Stimulated activated CD8-positive, alpha-beta memory T cell treated with anti-CD3 and anti-CD28 coated beads, Interleukin-15, amount 100 ng/mL, for 24 hours (primary cell): ENCODE measurements at places on chromosomes 3 and 15.

GRCh38 chr3:141116721-141117120 is 65.6 kb downstream of the SPSB4 start:
- no peak for DNase-seq

DNA sequence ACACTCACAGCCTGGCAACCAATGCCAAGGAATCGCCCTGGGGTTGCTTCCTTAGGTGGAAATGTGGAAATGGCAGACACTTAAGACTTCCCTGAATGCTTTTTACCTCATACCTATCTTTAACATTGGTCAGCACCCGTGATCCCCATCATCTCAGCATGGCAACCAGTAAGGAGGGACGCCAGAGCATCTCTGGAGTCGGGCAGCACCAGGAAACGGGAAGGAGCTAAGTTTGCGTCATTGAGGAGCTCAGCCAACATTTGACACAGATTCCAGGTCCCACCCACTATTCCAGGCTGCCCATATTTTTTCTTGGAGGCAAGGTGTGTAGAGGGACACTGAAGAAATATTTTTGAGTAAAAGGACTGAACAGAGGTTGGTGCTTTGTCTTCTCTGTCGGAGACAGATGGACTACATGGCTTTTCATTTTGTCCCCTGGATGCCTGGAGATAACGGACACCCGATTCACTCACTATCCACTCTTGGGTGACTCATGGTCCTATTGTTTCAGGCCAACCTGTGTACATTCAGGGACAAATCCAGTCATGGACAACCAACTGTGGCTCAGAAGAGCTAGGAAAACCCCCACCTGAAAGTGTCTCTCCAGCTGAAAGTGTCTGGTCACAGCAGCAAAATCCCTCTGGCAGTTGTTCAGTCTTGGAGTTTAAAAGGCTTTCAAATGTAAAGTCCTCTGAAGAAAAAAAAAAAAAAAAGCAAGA is 70.4 kb upstream of the OXTR start:
- DNase-seq: no peak

DNA sequence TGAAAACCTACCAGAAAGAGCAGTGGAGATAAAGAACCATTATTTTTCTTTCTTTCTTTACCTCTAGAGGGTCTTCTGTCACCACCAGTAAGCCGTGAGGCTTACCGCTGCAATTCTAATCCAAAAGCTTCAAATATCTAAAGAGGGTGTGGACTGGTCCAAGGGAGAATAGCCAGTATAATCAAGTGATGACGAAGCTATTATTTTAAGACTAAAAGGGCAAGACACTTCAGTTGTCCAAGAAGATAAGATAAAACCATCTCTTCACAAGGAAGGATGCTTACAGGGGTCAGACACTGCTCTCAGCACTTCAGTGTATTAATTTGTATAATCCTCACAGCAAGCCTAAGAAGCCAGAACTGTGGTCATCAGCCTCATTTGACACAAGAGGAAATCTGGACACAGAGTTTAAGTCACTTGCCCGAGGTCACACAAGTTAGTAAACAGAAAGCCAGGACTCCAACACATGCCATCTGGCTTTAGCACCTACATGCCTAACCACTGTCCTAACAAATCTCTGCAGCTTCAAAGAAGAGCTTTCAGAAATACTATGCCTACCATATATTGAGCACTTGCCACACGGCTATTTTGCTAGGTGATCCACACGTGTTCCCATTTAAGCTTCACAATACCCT is 14.6 kb downstream of the HDC start:
- DNase-seq: no peak

DNA sequence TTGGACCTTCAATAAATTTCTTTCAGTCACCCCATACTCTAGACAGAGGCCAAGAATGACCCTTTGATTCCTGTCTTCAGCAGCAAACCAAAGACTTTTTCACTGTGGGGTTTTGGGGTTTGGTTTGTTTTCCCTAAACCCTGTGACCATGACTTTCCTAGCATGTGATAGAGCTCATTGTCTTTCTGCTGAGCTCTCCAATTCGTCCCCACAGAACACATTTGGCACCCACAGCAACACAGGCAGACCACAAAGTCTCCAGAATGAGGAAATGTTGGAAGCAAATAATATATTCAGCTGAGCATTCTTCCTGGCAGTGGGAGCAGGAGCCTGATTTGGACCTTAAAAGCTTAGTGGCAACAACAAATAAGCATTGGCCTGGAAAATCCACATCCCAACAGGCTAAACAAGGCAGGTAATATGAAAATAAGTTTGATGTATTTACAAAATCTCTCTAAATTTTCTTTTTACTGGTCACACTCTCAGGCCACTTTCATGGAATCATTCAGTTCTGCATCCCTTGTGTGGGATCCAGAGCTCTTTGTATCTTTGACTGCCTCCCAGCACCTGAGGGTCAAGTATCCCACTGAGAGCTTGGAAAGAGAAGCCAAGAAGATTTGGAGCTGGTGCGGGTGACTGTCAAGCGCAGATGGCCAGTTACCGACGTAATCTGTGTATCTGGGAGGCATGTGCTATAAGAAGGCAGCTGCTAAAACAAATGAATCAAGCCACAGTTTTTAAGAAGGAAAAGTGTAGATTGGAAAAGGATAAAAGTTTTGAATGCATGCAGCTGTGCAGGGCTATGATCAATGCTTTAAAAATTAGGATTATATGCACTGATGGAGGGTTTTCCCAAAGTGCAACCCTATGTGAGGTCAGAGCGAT is 36.5 kb upstream of the CPB1 start:
- no peak for DNase-seq

- no peak for DNase-seq
Observed at GRCh38 chr3:134656211-134656800, 5.5 kb upstream of the KY start.

DNA sequence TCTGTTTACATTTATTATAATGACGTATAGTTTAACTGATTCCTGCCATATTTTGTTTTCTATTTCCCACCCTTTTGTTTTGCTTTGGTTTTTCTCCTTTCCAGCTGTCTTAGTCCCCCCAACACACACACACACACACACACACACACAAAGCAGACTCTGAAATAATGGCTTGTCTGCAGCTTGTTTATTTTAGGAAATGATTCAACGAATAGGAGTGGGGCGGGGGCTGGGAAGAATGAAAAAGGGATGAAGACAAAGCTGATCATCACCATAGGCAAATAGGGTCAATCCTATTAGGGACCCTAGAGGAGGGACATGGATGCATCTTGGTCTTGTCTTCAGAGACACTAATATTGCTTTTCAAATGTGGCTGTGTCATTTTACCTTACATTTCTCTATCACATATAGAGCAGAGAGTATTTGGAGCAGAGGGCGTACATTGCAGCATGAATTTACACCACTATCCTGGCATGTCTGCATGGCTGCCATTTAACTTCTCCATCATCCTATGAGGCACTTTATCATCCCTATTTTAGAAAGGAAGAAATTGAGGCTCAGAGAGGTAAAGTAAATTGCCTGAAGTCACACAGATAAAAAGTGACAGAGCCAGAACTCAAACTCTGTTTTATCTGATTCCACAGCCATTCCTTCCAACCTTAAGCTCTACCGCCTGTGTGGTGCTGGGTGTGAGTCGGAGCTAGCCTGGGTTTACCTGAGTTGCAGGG is 147.2 kb upstream of the TPM1 start:
- DNase-seq: no peak

DNA sequence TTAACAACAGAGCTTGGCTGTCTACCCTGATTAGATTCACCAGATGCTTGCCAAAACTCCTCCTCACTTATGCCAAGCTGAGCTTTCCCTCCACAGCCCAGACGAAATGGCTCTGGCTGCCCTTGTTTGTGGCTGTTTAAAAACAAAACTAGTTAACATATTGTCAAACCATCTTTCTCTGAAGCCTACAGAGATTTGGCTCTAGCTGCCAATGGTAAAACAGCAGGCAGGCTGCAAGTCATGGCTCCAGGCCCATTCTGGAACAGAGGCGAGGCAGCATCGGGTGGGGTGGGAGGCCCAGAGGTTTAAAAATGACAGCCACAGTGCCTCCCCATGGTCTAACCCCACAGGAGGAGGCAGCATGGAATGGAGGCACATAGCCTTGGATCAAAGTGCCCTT is 75.9 kb downstream of the SCN5A start:
- DNase-seq: no peak

- DNase-seq: no peak
Observed at GRCh38 chr3:99624496-99625236, 13.7 kb upstream of the COL8A1 start.

DNA sequence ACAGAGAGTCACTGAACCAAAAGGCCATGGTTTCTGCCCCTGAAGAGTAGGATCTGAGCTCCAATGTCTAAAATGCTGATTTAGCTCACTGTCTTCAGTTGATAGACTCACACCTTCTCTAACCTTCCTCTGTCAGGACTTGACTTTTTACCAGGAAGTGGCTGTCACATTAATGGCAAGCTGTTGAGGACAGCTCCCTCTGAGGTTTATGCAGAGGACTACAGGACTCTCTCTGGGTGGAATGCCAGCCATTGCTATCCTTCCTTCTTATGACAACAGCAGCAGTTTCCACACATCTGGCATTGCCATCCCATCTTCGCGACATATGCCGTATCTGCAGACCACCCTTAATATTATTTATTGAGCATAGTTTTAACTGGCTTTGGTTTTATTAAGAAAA is 103.8 kb upstream of the PRICKLE2 start:
- no peak for DNase-seq

DNA sequence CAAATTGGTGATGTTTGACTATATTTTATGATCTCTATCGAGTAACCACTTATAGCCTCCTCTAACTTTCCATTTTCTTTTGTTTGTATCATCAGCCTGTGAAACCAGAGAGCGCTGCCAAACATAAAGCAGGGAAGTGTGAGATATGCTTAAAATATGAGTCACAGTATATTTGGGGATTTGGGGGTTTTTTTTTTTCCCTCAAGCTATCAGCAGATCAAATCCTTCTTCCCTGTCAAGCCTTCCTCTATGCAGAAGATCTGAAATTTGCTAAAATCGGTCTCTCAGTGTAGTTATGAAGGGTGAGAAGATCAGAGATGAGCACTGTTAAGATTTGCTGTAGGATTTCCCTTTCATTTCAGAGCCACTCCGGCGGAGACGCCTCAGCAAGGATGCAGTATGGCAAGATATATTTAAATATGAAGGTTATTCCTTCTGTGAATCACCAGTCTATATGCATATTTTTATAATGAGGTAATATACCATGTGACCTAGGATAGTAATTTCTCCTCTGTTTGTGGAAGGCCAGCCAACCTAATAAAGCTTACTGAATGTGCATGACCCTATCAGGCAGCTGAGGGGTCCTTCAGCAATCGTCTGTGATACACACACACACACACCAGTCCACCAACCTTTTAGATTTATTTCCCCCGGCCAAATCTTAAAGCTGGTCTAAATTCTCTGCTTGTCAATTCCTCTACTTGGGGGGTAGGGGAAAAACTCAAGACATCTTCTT is 474.1 kb downstream of the FOXP1 start:
- DNase-seq: no peak

GRCh38 chr15:78684657-78685056 is 43.6 kb upstream of the CHRNB4 start:
- DNase-seq: no peak

- DNase-seq: no peak
Observed at GRCh38 chr15:46297766-46298165, 662.9 kb downstream of the SQOR start.

GRCh38 chr15:71748293-71748718 is 62.0 kb upstream of the NR2E3 start:
- DNase-seq: no peak

GRCh38 chr15:65212097-65212496 is 824 bp upstream of the CILP start:
- DNase-seq: no peak

DNA sequence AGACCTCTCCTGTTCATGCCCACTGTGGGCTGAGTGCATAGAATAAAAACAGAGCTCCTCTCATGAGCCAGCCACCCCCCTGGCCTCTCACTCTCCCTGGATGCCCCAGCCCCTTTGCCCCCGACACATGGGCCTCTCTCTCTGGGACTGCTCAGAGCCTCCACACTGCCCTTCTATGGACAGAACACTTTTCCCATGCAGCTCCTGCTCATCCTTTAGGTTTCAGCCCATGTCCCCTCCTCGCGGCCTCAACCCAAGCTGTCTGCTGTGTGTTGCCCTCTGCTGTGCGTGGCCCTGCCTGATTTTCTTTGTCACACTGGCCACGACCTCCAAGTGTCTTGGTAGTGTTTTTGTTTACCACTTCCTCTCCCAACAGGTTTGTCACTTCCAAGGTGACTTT is 20.7 kb upstream of the PRR23E start:
- no peak for DNase-seq

DNA sequence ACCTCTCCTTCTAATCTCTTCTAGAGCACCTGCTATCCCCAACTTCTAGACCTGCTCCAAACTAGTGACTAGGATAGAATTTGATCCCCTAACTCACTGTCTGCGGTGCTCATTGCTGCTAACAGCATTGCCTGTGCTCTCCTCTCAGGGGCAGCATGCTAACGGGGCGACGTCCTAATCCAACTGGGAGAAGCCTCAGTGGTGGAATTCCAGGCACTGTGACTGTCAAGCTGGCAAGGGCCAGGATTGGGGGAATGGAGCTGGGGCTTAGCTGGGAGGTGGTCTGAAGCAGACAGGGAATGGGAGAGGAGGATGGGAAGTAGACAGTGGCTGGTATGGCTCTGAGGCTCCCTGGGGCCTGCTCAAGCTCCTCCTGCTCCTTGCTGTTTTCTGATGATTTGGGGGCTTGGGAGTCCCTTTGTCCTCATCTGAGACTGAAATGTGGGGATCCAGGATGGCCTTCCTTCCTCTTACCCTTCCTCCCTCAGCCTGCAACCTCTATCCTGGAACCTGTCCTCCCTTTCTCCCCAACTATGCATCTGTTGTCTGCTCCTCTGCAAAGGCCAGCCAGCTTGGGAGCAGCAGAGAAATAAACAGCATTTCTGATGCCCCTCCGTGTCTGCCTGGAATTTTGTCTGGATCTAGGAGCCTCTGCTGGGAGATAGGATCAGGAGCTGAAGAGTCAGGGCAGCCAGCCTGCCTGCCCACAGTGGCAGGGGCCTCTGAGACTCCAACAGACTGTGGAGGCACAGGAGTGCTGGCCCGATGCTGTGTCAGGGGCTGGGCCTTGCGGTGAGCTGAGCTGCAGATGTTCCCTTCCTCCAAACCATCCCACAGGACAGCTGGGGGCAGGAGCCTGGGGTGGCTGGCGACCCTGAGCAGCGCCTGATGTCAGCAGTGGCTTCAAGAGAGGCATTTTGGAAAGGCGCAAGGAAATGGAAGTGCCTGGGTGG is 3.0 kb downstream of the ISLR start:
- no peak for DNase-seq

GRCh38 chr3:129441215-129441614 is 1.2 kb downstream of the IFT122 start:
- DNase-seq: no peak

DNA sequence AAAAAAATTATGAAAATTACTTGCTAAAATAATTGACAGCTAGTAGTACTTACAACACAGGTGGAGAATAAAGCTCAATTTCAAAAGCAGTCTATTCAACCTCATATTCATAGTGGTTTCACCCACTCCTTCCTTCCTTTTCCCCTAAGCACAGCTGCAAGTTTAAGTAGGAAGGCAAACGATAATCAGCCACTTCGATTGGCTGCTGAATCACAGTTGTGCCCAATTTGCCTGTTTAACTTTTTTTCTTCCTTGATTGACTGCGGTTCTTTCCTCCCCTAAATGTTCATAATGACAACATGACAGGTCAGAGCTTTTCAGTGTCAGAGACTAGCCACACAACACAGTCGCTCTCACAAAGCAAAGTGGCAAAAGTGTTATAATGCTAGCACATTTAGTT is 468.0 kb upstream of the GBE1 start:
- DNase-seq: no peak

- no peak for DNase-seq
Observed at GRCh38 chr15:67781907-67782690, 43.2 kb upstream of the SKOR1 start.
